ENCODE measurements at places on chromosomes 3 and 15.

DNA sequence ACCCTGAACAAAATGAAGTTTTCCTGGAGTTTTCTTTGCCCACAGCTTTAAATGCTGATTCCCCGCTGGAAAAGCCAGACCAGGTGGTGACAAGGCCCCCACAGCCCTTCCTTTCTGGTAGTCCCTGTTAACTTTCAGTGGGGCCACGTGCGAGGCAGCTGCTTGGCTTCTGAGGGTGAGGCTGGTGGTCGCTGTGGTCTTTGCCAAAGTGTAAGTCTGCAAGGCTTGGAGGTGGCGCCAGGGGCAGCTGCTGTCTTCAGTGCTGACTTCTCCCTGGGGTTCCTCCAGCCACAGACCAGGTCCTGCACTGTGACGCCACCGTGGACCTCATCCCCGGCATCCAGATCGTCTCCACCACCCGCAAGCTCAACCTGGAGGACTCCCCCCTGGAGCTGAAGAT, 54.1 kb upstream of the TAMM41 start:
- DNase-seq: no peak

GRCh38 chr3:133383175-133383574, 16.7 kb upstream of the BFSP2 start:
- DNase-seq: no peak

DNA sequence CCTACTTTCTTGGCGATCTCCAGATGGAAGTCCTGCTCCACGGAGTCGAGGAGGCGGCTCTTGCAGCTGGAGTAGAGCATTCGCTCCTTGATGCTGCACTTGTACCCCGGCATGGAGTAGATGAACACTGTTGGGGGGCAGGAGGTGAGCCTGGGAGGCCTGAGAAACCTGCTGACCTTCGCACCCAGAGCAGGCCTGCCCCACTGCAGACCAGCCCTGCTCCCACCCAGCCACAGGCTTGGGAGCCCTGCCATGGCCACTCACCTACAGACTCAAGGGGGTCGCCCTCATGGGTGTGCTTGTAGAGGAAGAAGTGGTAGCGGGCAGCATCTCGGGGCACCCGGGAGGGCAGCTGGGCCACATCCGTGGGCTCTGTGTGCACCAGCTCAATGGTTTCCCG, 4.2 kb upstream of the TLR9 start:
- no peak for DNase-seq

DNA sequence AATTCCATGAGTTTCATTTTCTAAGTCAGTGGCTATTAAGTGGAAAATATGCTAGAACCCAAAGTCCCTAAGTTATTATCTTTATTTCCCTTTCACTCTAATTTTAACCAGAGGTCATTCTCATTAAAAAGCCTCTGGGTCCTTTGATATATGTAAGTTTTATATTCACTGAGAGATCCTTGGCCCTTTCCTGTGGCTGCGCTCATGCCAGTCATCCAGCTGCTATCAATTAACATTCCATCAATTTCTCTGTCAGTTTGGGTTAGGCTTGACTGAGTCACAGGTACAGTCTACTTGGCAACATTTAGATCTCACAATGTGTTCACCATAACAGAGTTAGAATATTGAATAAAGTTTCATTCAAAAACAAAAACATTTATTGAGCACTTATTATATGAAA, 58.0 kb upstream of the FBN1 start:
- no peak for DNase-seq

GRCh38 chr15:38692789-38693062, 128.1 kb upstream of the RASGRP1 start:
- no peak for DNase-seq

- DNase-seq: no peak
Observed at GRCh38 chr3:178705925-178706324, 169.7 kb downstream of the KCNMB2 start.

GRCh38 chr3:121529308-121529707, 16.5 kb downstream of the POLQ start:
- DNase-seq: no peak

DNA sequence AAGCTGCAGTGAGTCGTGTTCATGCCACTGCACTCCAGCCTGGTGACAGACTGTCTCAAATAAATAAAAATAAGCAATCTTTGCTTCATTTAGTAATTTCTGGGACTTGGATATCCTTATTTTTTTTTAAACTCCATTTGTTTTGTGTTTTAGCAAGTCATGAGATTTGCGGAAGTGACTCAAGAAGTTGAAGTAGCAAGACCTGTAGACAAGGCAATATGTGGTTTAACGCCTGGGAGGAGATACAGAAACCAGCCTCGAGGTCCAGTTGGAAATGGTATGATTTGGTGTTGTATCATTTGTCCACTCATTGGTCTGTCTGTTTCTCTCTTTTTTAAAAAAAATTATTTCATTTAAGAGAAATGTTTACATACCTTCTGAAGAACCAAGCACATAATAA, 16.6 kb upstream of the RPLP1 start:
- DNase-seq: no peak

DNA sequence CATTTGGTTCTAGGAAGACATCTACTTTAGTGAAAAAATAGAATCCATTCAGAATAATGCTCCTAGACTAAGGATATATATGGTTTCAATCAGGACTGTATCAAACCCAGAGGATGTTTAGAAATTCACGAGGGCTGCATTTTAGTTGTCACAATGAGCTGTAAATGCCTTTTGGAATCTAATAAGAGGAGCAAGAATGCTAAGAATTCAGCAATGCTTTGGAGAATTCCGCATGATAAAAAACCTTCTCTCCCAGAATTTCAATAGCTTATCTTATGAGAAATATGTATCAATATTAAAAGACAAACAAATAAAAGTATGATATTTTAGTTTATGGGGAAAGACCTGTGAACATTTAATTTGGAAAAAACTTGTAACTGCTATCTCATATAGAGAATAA, 885.1 kb downstream of the ZPLD1 start:
- no peak for DNase-seq

Data from stimulated activated CD8-positive, alpha-beta memory T cell treated with anti-CD3 and anti-CD28 coated beads, Interleukin-4, amount 100 ng/mL, for 48 hours (primary cell).